ENCODE measurements at places on chromosomes 6 and 20.
A peak's percentile ranks its signal among the peaks of the same experiment; 100 is the strongest.

DNA sequence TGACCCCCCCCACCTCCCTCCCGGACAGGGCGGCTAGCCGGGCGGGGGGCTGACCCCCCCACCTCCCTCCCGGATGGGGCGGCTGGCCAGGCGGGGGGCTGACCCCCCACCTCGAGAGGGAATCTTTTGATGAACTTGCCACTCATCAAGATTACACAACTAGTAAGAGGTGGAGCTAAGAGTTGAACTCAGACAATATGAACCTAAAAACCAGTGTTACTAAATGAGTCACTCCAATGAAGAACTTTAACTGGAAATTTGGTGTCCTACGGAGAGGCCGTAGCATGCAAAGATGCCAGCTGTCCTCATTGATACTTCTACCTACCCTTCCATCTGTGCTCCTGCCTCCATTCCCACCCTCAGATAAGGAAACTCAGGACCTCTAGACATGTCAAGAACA lies 42.8 kb downstream of the PFDN4 start:
- no peak for DNase-seq

GRCh38 chr6:64895945-64896344 lies 811.1 kb downstream of the EYS start:
- DNase-seq = no peak

- DNase-seq = no peak
Measured at GRCh38 chr20:59247731-59248684, 52.4 kb upstream of the EDN3 start.

- DNase-seq = no peak
Measured at GRCh38 chr20:33830371-33830770, 19.2 kb downstream of the CHMP4B start.

GRCh38 chr6:38955861-38956260 lies 92.7 kb upstream of the GLP1R start:
- no peak for DNase-seq

- DNase-seq = no peak
Measured at GRCh38 chr20:39745380-39745779, 783.2 kb downstream of the DHX35 start.

DNA sequence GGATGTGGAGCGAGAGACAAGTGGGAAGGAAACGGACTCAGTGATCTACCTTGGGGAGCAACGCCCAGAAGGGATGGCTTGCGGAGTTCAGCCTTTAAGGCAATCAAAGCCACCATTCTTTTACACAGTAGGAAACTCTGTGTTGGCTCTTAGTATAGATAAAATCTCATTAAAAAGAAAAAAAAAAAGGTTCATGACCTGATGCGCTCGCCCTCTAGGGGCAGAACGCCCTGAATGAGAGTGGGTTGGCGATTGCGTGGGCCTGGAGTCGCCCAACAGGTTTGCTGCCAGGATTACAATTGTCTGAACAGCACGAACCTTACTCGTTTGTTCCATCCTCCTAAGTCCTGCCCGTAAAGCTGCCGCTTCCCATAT lies 1.2 kb downstream of the TPD52L1 start:
- DNase-seq = no peak

- no peak for DNase-seq
Measured at GRCh38 chr6:111199935-111200334, 112.6 kb downstream of the SLC16A10 start.

DNA sequence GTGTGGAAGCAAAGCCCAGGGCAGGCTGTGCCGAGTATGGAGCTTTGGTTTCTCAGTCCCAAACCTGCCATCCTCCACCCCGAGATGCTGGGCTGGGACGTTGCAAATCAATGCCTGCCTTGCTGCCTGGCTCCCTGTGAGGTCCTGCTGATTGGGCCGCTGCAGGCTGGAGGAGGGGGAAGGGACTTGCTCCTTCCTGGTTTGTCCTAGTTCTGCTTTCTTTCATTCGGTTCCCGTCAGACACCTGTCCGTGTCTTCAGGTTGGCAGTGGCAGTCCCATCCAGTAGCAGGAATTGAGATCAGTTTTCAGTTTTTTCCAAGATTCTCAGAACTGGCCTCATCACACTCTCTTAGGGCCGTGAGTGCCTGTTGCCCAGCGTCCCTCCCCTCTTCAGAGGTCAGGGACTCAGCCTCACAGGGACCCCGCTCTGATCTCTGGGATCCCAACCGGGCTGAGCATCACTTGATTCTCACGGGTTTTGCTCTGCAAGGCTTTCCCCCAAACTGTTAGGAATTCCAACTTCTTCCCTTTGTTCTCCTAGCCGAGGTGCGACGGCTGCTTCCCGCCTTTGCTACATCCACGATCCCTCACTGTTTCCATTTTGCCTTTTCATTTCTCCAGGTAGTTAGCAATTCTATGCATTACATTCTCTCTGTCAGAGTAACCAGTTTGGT lies 24.2 kb upstream of the TAGAP start:
- no peak for DNase-seq

- DNase-seq = no peak
Measured at GRCh38 chr20:50281831-50282591, 91.4 kb downstream of the CEBPB start.

- no peak for DNase-seq
Measured at GRCh38 chr6:130981409-130981808, 81.6 kb downstream of the EPB41L2 start.

DNA sequence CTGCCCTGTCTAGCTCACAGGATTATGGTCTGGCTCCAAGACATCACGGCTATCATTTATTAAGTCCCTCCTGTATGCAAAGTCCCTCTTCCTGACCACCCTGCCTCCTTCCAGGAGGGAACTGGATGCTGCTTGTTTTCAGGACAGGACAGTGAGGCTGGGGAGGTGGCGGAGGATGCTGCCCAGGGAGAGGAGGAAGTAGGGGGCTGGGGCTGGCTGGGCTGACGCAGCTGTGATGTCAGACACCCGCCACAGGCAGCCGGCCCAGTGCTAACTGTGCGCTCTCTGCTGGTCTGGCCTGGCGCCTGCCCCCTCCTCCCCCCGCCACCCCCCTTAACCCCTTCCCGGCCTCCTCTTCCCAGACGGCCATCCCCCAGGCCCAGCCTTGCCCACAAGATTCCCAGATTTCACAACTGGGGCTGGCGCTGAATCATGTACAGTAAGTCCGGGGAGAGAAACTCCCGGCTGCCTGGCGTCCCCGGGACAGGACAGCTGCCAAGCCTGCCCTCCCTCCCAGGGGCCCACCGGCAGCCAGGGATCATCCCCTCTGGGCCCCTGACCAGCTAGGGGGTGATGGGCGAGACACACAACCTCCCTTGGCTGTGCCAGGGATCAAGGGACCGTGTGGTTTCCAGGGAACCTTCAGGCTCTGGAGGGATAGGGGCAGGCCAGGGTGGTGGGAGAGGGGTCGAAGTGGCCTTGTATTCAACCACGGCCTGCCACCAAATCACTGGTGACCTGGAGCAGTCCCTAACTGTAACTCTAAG lies 118.1 kb downstream of the CEBPB start:
- peak; percentile 39 for DNase-seq

DNA sequence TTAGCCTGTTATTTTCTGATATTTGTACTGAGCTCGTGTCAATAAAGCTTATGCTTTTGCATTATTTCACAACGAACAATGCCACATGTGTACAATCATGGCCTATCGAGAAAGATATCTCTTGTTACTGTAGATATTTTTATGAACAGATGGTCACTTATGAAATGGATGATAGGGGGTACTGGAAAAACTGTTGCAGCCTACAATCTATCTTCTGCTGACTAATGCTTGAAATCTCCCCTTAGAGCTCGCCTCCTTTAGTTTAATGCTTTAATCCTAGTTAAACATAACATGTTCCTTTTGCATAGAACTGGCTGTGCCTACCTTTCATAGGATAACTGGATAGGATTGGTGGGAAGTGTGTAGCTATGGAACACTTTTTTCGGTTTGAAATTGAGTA lies 296.2 kb downstream of the FARS2 start:
- DNase-seq = no peak

DNA sequence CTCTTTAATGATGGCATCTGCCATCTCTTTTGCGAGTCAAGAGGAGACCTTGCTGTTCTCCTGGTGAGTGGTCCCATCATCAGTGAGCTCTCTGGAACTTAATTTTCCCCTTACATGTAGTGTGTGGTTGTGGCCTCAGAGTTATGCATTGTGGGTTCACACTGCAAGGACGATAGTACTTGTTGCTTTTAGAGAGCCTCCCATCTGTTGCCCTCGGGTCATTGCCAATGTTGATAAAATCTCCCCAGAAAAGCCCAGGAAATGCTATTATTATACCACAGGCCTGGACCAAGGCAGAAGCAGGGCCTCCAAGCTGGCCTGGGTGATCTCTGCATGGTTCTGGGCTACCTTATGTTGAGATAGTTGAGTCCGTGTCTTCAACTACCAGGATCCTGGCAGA lies 241.6 kb downstream of the BMP7 start:
- DNase-seq = no peak

- DNase-seq = no peak
Measured at GRCh38 chr6:2447318-2447920, 202.0 kb upstream of the GMDS start.

GRCh38 chr6:53651205-53651763 lies 14.3 kb downstream of the KLHL31 start:
- DNase-seq = peak; percentile 38

DNA sequence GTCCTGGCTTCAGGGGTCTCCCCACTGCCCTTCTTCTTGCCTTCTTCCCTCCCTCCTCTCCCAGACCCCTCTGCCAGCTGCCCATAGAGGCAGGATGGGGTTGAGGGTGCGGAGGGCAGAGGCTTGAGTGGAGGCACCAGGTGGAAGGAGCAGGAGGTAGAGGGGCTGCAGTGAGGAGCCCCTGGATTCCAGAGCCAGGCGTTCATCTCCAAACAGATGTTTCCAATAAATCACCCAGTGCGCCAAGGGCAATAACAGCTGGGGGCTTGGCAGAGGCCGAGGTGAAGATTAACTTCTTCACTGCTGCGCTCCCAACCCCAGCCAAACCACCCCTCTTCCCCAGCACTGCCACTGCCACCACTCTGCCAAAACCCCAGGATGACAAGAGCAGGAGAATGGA lies 10.7 kb downstream of the MDFI start:
- no peak for DNase-seq

GRCh38 chr6:116371120-116371917 lies 572 bp downstream of the DSE start:
- no peak for DNase-seq

DNA sequence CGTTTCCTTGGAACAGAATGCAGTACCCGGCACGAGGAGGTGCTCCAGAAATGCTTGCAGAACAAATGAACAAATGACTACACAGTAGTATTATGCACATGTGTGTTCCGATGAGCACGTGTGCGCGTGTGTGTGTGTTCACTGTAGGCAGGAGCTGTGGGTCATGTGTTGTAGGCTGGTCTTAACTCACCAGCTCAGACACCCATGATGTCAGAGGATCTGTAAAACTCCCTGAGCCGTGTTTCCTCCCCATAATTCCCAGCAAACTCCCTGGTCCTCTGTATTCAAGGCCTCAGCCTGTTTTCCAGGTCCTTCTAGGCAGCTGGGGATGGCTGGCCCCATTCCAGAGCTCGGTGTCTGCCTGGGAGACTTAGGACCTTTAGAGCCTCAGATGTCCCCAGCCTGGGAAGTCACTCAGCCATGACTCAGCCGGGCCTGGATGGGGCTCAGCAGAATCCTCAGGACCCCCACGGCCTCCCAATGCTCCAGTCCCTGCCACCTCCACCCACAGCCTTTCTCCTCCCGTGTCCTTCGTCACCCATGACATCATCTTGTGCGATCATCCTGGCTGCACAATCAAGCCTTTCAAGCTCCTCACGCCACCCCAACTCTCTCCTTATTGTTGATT lies 475.0 kb upstream of the SULF2 start:
- DNase-seq = no peak

- no peak for DNase-seq
Measured at GRCh38 chr20:1856424-1856823, 38.8 kb upstream of the SIRPA start.

GRCh38 chr6:44257025-44257752 lies at the start of gene SLC35B2:
Gene SLC35B2 (minus strand): TSS chr6:44257528. CDS start chr6:44257410, 118 bp downstream.
- no peak for DNase-seq

DNA sequence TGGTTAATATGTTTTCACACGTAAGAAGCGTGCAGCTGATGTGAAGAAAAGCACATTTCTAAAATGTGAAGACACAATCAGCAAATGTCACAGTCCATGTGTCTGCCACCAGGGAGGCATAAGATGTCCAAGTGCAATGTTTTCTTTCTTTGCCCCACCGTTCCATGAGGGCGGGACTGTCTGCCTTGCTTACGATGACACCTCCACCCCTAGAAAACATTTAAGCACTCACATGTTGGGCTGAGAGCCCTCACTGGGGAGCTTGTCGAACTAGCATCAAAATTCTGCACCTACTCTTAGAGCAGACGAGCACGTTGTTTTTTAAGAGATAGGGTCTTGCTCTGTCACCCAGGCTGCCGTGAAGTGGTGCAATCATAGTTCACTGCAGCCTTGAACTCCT lies 57.6 kb downstream of the PSMG4 start:
- no peak for DNase-seq

- DNase-seq = no peak
Measured at GRCh38 chr6:38337819-38338465, 301.8 kb downstream of the BTBD9 start.

DNA sequence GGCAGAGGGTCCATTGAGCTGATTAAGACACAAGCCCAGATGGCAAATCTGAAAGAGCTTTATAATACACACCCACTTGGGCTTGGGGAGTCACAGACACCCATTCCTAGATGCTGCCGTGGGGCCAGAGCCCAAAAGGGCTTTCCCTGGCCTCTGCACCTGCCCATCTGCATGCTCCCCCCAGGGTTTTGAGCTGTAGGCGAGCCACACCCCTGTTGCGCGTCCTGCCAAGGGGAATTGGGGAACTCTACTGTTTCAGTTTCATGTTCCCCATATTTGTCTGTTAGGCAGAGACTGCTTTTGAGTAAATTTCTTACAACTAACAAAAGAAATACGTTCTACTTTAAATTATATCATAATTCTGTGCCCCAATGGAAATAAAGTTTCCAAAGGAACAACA lies 52.9 kb upstream of the FNDC1 start:
- no peak for DNase-seq

DNA sequence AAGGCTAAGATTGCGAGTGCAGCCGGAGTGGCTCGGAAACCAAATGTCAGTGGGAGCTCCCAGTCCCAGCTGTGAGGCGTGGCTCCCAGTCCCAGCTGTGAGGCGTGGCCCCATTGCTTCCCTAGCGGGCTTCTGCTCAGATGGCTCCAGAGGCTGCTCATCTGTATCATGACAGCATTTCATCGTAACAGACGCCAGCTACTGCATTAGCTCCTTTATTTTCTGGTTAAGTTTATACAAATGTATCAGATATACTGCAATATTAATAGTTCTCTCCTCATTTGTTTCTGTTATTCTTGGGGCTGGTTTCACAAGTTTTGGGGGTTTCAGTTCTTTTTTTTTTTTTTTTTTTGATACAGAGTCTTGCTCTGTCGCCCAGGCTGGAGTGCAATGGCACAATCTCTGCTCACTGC lies 34.7 kb upstream of the TBXT start:
- no peak for DNase-seq

DNA sequence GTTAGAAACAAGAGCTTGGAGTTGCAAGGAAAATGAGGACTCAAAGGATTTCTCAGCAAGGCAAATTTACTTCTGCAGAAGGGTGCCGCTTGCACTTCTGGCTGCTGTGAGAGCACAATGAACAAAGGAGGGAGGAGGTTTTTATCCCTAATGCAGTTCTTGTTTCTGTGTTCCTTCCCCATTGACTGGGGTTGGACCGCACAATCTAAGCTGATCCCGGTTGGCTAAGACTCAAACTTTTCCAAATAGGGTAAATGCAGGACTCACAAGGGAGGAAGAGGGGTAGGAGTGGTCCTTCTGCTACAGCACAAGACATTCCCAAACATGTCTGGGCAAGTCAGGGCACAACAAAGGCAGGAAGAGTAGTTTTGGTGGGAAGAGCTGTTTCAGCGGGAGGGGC lies 249.6 kb upstream of the MOCS1 start:
- DNase-seq = no peak

GRCh38 chr6:142476452-142476851 lies 174.6 kb downstream of the ADGRG6 start:
- DNase-seq = no peak

All from CMK (cell line).